Activated T-cell treated with anti-CD3 and anti-CD28 coated beads, Interleukin-2, amount 50 U/mL, for 48 hours (primary cell): ENCODE measurements at places on chromosomes 12 and 14.
A peak's percentile ranks its signal among the peaks of the same experiment; 100 is the strongest.

GRCh38 chr14:23537351-23538049 is 14.1 kb downstream of the ZFHX2 start:
- DNase-seq = no peak

- no peak for DNase-seq
Measured at GRCh38 chr14:49479432-49479831, 106.7 kb downstream of the RPS29 start.

GRCh38 chr14:73851000-73851399 is 631 bp upstream of the PTGR2 start:
- DNase-seq = no peak

DNA sequence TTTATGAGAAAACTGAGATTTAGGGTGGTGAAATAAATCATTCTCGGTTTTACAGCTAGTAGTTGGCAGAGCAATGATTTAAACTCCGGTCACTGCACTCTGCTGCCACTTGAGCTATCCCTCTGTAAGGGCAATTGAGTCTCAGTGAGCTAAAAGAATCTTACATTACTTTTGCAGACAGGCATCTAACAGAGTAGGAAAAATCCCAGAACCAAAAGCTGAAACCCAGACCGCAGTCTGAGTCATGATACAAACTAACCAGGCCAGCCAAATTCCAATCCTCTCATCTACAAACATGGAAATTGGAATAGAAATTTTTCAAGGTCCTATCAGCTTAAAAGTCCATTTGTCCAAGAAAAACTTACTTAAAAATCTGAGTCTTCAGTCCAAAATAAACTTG is 73.7 kb downstream of the ANKS1B start:
- no peak for DNase-seq

DNA sequence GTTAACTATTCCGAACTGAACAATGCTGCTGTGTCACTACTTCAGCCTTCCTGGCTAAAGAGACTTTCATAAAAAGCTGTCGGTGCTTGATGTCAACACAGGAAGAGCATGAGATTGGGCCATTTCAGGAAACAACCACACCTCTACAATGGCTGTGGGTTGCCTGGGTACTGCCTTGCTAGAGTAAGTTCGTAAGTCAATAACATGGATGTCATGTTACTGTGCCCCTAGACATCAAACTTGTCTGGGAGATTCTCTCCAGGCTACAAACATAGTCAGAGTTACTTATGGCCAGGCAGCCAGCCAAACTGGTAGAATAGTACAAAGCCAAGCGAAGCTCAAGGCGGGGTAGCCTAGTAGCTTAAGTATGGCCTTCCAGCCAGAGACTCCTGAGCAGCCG is 23.1 kb downstream of the MAX start:
- no peak for DNase-seq

GRCh38 chr12:112001576-112001975 is 11.4 kb downstream of the TMEM116 start:
- no peak for DNase-seq

- no peak for DNase-seq
Measured at GRCh38 chr12:95870897-95871296, 12.1 kb downstream of the SNRPF start.

DNA sequence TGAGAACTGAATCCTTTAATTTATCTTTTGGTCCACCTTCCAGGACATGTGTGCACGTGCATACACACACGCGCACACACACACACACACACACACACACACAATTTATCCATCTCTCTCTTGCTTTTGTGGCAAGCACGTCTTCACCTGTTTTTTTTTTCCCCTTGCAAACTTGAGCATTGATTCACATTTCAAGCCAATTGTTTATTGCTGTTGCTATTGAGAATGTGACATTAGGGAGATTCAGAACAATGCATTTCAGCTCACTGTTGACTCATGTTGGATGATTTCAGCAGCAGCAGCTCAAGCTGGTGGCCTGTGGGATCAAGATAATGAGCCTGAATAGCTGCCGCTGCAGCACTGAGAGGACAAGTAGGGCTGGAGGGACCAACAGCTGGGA is 128.9 kb downstream of the SNAPC1 start:
- DNase-seq = no peak

DNA sequence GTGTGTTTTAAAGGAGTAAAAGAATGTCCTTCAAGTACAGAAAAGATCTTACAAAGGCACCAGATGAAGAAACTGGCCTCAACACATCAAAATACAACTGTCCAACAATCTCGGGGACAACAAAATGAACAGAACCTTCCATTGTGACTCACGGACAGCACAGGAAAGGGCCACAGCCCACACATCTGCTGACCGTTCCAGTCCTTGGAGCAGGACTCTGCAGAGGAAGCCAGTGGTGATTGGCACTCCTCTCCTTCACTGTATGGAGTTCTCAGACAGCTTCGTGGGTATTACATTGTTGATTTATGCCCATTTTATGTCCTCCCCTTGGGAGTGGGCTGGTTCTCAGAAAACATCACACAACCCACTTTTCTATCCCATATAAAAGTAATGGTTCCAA is 32.5 kb upstream of the TC2N start:
- no peak for DNase-seq

- DNase-seq = no peak
Measured at GRCh38 chr14:96710060-96710666, 87.0 kb upstream of the VRK1 start.

DNA sequence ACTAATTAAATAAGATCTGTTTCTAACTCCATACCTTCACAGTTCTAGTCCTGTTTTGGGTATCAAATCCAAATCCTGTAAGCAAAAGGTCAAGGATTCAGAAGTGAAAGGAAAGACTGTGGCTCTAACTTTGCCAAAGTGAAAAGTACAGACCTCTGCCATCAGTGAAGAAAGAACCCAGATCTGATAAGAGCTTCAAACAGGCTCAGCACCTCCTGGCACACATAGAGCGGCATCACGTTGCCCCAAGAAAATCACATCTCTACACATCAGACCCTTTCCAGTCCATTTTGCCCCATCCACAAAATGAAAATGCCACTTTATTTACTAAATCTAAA is 23.2 kb downstream of the CLIP1 start:
- DNase-seq = no peak

- no peak for DNase-seq
Measured at GRCh38 chr14:22666203-22666893, 22.2 kb upstream of the OR6J1 start.

GRCh38 chr12:7122811-7123769 is 5.6 kb downstream of the RBP5 start:
- no peak for DNase-seq

- DNase-seq = no peak
Measured at GRCh38 chr14:102798926-102799325, 21.7 kb downstream of the TRAF3 start.

GRCh38 chr14:37480446-37481290 is 114.4 kb downstream of the FOXA1 start:
- no peak for DNase-seq

- no peak for DNase-seq
Measured at GRCh38 chr12:6183689-6184428, 16.3 kb upstream of the CD9 start.

GRCh38 chr12:94690198-94690771 is 39.9 kb upstream of the TMCC3 start:
- DNase-seq = no peak

DNA sequence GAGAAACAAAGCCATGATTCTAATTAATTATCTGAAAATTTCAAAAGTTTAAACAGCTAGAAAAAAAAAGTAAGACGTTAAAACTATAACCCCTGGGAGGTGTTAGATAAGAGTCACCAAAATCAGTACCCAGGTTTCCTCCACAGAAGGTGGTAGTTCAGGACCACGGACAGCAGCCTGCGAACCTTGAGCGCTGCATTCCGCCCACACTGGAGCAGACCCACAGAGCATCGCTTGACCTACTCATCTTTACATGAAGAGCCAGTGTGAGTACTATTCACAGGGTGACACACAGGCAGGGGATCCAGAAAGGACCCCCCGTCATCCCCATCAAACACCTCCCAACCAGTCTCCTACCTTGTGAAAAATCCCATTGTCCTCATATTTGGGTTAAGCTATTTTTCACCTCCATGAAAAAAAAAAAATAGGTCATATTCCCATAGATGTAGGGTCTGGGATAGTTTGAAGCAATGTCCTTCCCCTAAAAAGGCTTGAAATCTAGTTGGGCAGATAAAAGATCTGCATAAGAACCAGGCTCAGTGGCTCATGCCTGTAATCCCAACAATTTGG is 8.8 kb upstream of the CHGA start:
- DNase-seq = peak; percentile 58

- no peak for DNase-seq
Measured at GRCh38 chr12:56571121-56571520, 49.5 kb downstream of the RBMS2 start.

- no peak for DNase-seq
Measured at GRCh38 chr12:127509066-127509778, 757.7 kb upstream of the TMEM132C start.

DNA sequence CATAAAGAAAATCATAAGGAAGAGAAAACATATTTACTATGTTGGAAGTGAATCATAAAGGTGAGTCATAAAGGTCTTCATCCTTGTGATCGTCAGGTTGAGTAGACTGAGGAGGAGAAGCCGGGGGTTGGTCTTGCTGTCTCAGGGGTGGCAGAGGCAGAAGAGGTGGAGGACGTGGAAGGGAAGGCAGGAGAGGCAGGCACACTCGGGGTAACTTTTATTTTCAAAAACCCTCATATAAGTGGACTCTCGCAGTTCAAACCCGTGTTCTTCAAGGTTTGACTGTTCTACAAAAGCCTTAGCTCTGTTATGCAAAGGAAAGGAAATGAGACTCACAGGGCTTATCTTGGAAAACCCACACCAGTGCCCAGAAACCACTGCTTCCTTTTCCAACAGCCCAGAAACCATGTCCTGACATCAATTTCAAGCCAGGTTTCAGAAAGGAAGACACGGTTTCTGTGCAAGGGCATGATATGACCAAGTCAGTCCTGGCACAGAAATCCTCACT is 14.0 kb downstream of the SMCO2 start:
- peak; percentile 60 for DNase-seq

DNA sequence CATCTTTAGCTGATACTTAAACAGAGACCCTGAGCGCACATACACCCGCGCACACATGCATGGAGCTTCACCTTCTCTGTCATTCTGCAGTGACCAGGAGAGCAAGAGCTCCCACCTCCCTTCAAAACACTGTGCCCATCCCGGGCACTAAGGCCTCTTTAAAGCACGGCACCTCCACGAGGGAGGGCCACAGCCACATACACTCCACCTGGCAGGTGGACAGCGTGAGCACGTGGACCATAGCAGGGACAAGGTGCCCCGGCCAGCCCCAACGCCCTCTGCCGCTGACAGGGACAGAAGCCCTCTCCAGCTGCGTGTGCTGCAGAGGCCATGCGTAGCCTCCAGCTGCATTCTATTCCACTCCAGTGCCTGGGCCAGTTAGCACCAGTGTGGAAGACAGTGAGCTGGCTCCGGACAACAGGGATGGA is 5.4 kb downstream of the GAPDH start:
- peak; percentile 45 for DNase-seq

- no peak for DNase-seq
Measured at GRCh38 chr12:14731821-14732220, 35.4 kb upstream of the GUCY2C start.

- peak; percentile 77 for DNase-seq
Measured at GRCh38 chr12:2613326-2614073, 181.3 kb upstream of the FKBP4 start.

DNA sequence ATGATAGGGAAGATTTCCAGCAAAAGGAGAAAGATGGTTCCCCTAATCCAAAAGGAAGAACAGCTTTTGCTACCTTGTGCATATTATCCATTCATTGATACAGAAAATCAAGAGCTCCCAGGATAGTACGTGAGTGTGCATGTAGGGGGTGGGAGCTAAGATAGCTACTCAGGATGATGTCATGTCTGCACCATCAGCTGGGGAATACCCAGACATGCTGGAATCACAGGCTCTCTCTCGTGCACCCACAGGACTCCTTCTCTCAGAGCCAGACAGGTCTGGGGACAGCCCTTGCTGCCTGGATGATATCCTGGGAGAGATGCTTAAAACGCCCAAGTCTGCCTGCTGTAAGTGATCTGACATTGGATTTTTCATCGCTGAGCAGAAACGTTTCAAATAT is 38.9 kb downstream of the FOXN3 start:
- DNase-seq = peak; percentile 37

DNA sequence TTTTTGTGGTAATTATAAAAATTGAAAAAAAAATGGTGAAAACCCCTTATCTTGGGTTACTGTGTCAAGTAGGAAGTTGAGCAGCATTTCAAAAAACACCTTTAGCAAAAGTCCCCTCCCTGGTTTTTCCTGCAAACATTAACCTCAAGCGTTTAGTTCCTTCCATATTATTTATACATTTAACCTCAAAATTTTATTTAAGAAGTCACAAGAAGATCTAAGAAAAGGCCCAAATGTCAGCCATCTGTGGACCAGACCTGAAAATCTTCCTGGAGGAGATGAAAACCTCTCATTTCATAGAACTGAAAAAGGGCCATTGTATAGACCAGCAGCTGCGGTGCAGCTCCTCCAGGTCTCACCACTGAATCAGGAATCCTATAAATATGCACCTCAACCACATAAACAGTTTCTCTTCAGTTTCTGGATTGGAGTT is 40.4 kb upstream of the BTG1 start:
- no peak for DNase-seq

GRCh38 chr12:123633379-123634141 is at the start of the genes EIF2B1 and GTF2H3:
Gene EIF2B1, minus strand, starts transcription at chr12:123633686. Its CDS starts 129 bp downstream, at chr12:123633557.
Gene GTF2H3, plus strand, starts transcription at chr12:123633829. Its CDS starts 31 bp downstream, at chr12:123633860.
- DNase-seq = peak; percentile 98

DNA sequence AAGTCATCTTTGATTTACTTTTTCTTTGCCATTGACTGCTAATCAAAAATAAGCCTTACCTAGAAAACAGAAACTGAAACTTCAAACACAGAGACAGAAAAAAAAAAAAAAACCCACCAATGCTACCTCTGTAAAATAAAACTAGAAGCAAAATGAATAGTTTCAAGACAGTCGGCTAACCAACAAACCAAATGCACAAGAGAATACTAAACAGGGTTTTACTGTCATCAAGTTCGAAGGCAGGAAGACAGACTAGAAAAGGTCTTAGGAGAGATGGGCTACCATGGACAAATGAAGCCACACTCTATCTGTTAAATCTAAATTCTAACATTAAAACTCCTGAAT is 59.5 kb downstream of the SEL1L start:
- DNase-seq = no peak

- DNase-seq = no peak
Measured at GRCh38 chr12:15823360-15824128, 34.4 kb upstream of the EPS8 start.

GRCh38 chr14:50792051-50792477 is 38.9 kb downstream of the NIN start:
- DNase-seq = no peak

GRCh38 chr14:37992499-37992898 is 215.2 kb upstream of the SSTR1 start:
- no peak for DNase-seq

- no peak for DNase-seq
Measured at GRCh38 chr14:102870994-102871831, 51.2 kb upstream of the AMN start.

DNA sequence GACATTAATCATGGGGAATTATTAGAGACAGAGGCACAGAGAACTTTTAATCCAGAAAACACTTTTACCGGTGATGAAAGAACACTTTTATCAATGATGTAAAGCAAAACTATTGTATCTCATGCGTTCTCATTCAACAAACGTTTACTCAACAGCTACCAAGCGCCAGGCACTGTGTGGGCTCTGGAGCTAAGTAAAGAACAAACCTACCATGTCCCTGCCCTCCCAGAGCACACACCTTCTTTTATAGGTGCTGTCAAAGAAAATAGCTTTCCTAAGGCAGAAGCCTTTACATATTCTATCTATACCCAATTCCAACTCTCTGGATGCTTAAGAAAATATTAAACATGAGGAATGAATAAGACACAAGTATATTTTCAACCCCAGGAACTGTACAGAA is 91.1 kb downstream of the FOXN3 start:
- DNase-seq = no peak

GRCh38 chr12:34393086-34393820 is 371.0 kb downstream of the ALG10 start:
- no peak for DNase-seq

- DNase-seq = no peak
Measured at GRCh38 chr12:7096006-7096932, 4.0 kb upstream of the C1R start.
